Stimulated activated CD4-positive, alpha-beta T cell treated with anti-CD3 and anti-CD28 coated beads, Interleukin-1b, Interleukin-23, amount 100 ng/mL, for 4 hours (primary cell): ENCODE measurements at places on chromosomes 6 and 20.

DNA sequence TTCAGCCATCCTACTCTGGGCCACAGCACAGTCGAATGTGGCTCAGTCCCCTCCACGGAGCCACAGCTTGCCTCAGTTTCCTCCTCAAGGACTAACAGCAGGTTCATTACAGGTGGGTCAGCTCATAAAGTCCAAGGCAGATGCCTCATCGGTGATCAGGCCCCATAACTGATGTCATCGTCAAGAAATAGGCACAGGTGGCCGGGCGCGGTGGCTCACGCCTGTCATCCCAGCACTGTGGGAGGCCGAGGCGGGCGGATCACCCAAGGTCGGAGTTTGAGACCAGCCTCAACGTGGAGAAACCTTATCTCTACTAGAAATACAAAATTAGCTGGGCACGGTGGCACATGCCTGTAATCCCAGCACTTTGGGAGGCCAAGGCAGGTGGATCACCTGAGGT lies 3.4 kb downstream of the UCKL1 start:
- no peak for DNase-seq

- DNase-seq, result no peak
Observed at GRCh38 chr6:48994811-48995210, 468.2 kb downstream of the MMUT start.

- no peak for DNase-seq
Observed at GRCh38 chr20:52675375-52675774, 296.8 kb upstream of the TSHZ2 start.

DNA sequence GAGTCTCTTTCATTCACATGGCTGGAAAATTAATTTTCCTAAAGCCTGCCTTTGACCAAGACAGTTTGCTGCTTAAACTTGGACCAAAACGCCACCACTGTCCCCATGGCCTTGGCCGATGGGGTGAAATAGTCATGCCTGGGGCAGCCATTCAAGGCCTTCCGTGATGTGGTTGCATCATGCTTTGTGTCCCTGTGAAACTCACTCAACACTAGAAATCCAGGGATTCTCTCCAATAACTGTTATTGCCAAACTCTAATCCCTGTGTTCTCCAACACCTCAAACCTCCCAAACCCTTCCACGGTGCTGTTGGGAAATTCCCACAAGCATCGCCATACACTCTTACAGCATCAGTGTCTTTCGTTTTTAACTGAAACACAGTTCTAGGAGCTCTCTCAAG lies 1.4 kb upstream of the TXNDC5 start:
- DNase-seq, result no peak

- no peak for DNase-seq
Observed at GRCh38 chr6:151679081-151679480, 128.4 kb upstream of the ESR1 start.

GRCh38 chr20:58046311-58046710 lies 182.1 kb downstream of the ANKRD60 start:
- no peak for DNase-seq

DNA sequence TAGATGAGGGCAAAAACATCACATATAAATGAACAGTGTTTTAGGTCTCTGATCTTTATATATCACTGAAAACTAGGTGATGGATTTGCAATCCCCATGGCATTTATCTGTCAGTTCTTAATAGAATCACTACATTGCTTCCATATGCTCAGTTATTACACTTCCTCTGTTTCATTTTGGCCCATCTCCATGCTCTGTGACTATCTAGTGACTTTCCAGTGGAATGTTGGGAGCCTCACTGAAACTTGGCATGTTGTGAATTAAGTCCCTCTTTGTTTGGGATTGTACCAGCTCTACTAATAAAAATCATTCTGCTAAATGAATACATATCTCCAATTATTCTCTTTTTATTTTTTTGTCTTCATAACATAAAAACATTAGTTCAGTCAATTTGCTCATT lies 226.1 kb upstream of the CEP162 start:
- no peak for DNase-seq

- no peak for DNase-seq
Observed at GRCh38 chr20:18001131-18001921, 32.5 kb downstream of the MGME1 start.
